Stimulated activated CD8-positive, alpha-beta memory T cell treated with anti-CD3 and anti-CD28 coated beads, Interleukin-2, amount 100 ng/mL, for 1 hour (primary cell): ENCODE measurements at places on chromosomes 1 and 21.

GRCh38 chr1:53317646-53318539 lies 10.0 kb downstream of the LRP8 start:
- no peak for DNase-seq

DNA sequence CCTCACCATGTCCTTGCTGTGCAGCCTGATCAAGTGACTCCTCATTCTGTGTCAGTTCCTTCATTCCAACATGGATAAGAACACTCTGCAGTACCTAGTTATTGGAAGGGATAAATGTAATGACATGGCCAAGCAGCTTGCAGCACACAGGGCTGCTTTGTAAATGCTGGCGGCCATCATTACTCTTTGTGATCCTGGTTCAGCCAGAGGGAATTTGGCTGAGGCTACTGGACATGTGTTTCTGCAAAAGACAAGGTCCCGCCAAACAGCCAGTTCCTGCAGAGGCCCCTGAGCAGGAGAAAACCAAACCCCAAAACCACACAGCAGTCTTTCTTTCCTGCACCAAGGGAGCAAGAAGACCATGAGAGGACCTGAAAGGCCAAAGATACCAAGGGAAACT lies 495.8 kb downstream of the AJAP1 start:
- no peak for DNase-seq

GRCh38 chr1:72846476-72847278 lies 564.3 kb upstream of the NEGR1 start:
- DNase-seq = no peak

GRCh38 chr1:223338811-223339746 lies 24.9 kb downstream of the SUSD4 start:
- DNase-seq = no peak

GRCh38 chr1:223233410-223234169 lies 90.5 kb upstream of the TLR5 start:
- DNase-seq = no peak

DNA sequence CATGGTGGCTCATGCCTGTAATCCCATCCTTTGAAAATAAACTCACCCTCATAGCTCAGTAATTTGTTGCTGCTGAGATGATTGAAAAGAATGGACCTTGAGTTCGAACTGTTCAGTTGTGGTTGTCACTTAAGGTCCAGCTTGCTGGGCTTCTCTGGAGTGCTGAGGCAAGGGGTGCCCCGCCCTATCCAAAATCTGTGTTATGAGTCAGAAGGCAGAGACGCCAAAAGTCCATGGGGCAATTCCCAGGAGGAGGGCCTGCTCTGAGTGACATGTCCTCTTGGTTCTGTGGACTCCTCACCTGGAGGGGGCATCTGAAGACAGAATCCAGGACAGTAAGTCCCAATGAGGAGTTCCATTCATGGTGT lies 64.8 kb downstream of the MYOM3 start:
- DNase-seq = no peak

DNA sequence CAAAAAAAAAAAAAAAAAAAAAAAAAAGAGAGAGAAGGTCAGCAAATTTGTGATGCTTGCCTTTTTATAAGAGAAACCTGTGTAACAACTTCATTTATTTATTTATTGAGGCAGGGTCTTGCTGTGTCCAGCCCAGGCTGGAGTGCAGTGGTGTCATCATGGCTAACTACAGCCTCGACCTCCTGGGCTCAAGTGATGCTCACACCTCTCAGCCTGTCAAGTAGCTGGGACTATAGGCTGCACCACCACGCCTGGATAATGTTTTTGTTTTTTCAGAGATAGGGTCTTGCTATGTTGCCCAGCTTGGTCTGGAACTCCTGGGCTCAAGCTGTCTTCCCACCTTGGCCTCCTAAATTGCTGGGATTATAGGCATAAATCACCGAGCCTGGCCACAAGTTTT lies 42.4 kb downstream of the DHCR24 start:
- no peak for DNase-seq

DNA sequence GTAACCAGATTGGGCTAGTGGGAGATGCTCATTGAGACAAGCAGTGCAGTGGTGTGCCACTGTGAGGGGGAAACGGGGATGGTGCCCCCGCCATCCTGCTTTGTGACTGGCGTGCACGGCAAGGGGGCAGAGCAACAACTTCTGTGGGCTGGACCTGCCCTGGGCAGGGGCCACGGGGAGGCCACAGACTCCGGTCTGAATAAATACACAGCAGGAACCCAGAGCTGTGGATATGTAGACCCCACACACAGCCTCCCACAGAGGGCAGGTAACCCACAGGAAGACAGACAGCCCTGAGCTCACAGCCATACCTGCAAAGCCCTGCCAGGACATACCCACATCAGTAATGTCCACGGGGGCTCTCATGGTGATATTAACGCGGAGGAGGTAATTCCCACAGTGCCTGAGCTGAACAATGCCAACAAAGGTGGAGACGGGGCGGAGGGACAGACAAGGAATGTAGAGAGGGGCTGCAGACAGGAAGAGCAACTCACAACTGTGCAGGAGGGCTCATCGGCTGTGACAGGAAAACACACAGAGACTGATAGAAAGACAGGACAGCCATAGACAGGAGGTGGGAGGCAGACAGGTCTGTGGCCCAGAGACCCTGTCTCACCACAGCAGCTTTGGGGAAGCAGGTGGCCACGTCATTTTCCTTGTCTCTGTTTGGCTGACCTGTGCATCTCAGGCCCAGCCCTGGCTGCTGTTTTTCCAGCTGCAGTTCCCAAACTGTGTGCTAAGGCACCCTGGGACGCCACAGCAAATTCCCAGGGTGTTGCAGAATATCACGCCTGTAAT lies 4.9 kb upstream of the WNT3A start:
- DNase-seq = no peak

DNA sequence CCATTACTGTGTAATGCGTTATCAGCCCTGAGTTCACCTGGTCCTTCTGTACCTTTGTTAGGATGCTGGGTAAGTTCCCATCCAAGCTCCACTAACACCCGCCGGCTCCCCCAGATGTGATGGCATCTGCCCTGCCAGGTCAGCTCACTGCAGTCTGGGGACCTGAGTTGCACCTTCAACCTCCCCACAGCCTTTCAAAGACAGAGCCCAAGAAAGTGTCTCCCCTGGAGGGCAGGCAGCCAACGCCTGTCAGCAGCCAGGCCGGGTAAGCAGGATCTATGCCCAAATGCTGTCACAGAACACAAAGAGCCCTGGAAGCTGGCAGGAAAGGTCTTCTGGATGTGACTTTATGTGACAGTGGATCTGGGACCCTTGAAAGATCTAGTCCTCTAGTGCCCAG lies 13.7 kb downstream of the MRAP start:
- DNase-seq = no peak

DNA sequence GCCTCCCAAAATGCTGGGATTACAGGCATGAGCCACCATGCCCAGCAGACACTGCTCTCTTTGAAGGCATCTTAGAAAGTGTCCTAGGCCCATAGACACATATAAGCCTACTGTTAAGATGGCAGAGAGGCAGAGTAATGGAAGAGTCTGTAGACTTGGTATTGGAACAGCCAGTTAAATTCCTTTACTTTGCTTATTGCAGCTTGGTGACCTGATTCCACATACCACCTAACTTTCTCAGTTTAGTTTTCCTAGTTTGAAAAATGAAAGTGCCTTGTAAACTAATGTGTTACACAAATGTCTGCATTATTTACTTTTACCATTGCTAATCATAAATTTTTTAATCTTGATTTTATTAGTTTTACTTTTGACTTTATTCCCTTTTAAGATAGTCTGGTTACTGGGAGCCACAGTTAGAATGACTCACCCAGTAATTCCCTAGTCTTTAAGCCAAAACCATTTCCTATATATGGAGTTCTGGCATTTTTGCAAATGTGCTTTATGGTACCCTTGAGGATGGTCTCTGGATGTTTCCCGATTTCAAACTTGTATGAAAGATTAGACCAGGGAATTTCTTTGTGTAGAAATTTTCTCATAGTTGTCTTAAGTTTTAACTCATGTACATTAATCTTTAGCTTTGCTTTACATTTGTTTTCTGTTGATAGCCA lies 6.4 kb downstream of the SMAP2 start:
- DNase-seq = no peak

GRCh38 chr1:22587247-22587646 lies 24.0 kb downstream of the EPHA8 start:
- no peak for DNase-seq

- DNase-seq = no peak
These were observed 180.2 kb downstream of the HIVEP3 start for GRCh38 chr1:41738475-41738874.

DNA sequence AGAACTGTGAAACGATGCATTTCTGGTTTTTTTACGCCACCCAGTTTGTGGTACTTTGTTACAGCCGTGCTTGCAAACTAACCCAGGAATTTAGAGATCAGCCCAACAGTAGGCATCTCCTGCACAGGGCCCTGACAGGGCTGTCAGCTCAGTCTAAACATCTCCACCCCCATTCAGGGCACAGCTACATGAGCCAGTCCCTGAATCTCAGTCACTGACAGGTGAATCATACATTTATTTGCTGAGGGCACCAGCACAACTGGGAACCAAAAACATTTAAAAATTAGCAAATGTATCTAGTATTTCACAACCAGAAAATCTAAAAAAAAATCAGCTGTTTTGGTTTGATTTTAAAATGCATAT lies 30.7 kb downstream of the PRDX6 start:
- DNase-seq = no peak
